GM13977 (cell line): ENCODE measurements at places on chromosomes 13 and 19.

- no peak for DNase-seq
Measured at GRCh38 chr19:45789035-45789786, 3.4 kb downstream of the DMWD start.

GRCh38 chr19:13856497-13856896 is 20.4 kb upstream of the NANOS3 start:
- no peak for DNase-seq

GRCh38 chr19:45852983-45853382 is 10.0 kb downstream of the SYMPK start:
- no peak for DNase-seq

GRCh38 chr13:39612023-39612637 is 9.1 kb upstream of the LHFPL6 start:
- peak; percentile 52 for DNase-seq

GRCh38 chr13:109163037-109163379 is 533.6 kb downstream of the MYO16 start:
- DNase-seq = no peak

GRCh38 chr13:26502826-26503225 is 54.7 kb upstream of the WASF3 start:
- DNase-seq = no peak

DNA sequence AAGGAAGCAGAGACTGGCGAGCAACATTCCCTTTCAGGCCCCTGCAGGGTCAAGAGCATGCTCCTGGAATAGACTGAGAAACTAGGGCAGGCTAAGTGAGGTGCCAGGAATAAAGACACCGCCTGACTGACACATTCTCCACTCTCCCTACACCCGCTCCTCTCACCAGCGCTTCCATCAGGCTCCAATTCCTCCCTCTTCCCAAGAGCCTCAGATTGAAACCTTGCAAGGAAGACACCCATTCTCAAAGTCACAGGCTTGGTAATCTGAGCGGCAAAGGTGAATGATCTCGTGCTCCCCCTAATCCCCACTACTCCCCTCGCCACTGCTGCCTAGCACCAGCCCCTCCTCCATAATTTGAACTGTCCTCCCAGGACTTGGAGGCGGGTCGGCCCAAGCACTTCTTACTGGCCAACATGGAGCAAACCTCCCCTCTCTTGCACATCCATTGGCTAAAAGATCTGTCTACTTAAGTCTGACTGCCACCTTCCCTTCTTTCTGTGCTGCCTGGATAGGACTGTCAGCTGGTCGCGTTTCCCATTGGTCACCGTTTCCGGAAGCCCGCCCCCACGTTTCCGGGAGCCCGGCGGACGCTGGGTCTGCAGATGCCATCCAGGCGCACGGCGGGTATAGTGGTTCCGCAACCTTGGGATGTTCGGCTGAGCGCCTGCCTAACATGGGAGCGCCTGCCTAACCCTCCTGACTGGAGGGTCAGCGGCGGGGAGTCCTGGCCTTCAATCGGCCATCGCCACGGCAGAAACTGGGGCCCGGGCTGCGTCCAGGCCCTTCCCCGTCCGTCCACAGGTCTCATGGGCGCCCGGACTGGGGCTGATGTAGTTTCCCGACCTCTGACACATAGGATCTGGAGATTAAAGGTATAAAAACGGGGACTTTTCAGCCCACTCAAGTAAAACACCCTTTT is 33.6 kb downstream of the ZNF383 start:
- peak; percentile 63 for DNase-seq

DNA sequence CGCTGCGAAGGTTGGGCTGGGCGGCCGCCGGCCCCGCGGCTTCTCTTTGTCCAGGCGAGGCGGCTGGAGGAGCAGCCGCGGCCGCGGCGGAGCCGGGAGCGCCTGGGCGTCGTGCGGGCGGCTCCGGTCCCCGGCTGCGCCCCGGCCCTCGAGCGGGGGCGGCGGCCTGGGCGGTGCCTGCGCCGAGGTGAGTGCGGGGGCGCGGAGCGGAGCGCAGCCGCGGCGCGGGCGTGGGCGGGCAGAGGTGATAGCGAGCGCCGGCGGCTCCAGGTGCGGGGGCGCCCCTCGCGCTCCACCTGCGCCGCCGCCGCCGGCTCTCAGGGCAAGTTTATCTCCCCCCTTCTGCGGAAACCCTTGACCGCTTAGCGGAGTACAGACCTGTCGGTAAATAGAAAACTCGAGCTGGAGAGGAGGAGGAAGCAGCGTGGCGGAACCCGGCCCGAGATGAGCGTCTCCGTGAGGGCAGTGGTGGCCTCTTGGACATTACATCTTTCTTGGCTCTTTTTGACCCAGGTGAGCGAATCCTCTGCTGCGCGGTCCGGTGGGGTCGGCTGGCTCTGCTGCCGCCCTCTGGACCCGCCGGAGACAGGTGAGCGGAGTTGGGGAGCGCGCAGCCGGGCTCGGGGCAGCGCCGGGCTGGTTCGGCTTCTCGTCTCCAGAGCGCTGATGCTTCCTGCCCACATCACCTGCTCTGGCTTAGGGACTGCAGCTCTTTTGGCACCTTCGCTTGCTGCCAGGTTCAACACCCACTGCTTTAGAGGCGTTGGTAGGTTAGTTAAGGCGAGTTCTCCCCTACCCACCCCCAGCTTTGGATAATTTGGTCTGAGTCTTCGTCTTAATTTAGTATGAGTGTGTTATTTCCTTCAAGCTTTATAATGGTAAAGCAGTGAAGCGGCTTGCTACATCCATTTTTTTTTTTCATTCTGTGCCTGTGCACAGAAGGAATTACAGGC is at the start of gene MTUS2:
MTUS2 (plus strand) TSS at position 241 of the 953 bp plus-strand sequence.
- DNase-seq = no peak

GRCh38 chr13:42575938-42576337 is 2.0 kb downstream of the TNFSF11 start:
- DNase-seq = no peak

DNA sequence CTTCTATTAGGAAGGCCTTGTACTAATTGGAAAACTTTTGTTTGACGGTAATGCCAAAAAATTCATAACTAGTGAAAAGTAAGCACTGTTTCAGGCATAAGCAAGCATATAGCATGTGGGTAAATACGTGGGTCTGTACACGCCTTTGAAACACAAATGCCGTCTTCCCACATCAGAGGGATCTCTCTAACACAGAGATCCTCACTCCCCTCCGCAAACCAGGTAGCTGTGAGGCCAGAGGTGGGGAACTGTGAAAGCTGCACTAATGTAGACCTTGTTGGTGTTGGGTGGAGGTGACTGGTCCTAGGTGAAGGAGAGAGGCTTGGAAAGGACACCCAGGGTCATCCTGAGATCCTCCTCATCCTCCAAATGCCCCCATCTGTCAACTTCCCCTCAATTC is 16.0 kb upstream of the POU2F2 start:
- DNase-seq = no peak

GRCh38 chr13:80118099-80118498 is 222.8 kb downstream of the SPRY2 start:
- no peak for DNase-seq

- DNase-seq = no peak
Measured at GRCh38 chr19:6828306-6828697, 55.8 kb downstream of the VAV1 start.

DNA sequence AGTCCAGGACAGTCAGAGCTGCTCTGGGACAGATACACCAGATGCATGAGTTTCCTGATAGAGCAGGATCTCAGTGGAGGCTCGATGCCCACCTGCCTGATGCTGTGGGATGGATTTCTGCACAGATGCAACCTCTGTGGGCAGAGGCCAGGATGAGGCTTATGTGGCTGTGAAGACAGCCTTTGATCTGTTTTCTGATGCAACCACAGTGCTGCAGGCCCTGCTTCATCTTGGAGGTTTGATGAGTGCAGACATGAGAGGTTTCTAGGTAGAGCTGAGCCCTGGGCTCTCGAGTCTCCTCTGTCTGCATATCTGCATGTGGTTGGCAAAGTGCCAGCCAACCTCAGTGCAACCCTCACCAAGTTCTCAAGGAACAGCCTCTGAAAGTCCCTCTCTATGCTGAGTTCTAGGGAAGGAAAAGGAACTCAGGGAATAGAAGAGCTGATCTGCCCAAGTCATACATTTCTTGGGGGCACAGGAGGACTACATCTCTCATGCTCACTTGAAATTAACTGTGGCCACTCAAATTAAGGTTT is 23.1 kb upstream of the TSHZ3 start:
- DNase-seq = no peak

DNA sequence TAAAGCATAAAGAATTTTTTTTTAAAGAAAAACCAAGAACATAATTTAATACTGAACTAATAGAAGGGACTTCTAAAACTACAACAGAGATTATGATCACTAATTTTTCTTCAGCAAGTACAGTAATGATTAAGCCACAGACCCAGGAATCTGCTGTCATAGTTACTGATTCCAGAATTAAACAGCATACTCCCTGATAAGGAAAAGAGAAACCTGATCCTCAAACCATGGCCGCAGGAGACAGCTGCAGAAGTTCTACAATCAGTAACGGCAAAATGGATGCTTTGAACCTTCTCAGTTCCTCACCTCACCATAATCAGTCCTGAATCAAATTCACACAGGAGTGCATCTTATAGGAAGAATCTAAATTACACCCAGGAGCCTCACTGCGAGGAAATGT is 939.0 kb upstream of the SLITRK1 start:
- no peak for DNase-seq

DNA sequence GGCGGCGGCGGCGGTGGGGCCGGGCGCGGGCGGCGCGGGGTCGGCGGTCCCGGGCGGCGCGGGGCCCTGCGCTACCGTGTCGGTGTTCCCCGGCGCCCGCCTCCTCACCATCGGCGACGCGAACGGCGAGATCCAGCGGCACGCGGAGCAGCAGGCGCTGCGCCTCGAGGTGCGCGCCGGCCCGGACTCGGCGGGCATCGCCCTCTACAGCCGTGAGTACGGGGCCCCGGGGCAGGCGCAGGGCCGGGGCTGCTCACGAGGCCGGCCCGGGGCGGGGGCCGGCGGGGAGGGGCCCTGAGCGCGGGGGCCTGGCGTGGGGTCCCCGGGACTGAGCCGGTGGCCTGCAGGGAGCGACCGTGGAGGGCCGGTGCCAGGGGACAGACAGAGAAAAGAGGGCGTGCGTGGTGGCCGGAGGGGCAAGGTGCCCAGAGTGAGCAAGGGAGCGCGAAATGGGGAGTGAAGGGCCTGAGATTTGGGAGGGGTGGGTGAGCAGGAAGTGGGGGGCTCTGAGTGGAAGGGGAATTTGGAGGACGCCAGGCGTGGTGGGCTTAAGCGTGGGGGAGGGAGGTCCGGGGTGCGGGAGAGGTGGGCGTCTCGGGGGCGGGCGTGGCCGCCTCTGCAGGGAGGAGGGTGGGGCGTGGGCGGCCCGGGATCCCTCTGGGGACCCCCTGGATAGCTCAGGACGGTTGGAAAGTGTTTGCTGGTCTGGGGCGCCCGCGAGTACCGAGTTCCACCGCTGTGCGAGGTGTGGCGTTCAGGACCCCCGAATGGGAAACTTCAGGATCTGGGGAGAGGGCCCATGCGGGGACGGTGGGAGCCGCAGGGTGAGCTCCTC is 575 bp downstream of the CARM1 start:
- DNase-seq = peak; percentile 54

DNA sequence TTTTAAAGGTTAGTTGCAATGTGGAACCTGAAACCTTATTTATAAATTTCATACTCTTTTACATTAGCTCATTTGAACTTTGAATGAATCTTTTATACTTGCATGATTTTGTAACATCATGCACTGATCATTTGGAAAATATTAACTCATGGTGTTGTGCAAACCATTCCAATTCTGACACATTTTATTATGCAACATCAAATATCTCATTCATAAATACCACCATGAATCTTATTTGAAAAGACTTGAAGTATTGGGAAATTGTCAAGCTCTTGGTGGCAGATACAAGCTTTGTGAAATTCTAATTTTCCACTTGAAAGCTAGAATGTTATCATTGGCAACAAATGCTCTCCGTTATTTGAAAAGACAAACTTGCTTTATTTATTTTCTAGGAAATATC is 379.9 kb upstream of the PCDH20 start:
- no peak for DNase-seq

- no peak for DNase-seq
Measured at GRCh38 chr13:31174018-31174417, 12.3 kb upstream of the HSPH1 start.

DNA sequence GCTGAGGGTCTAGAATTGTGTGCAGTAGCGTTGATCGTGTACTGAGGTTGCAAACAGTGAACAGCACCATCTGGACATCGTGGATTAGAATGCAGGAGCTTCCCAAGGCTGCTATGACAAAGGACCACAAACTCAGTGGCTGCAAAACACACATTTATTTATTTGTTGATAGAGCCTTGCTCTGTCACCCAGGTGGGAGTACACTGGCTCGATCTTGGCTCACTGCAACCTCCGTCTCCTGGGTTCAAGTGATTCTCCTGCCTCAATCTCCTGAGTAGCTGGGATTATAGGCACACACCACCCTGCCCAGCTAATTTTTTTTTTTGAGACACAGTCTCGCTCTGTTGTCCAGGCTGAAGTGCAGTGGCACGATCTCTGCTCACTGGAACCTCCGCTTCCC is 2.3 kb upstream of the UHRF1 start:
- DNase-seq = no peak

GRCh38 chr19:48398375-48399235 is 5.1 kb downstream of the GRIN2D start:
- DNase-seq = peak; percentile 94

DNA sequence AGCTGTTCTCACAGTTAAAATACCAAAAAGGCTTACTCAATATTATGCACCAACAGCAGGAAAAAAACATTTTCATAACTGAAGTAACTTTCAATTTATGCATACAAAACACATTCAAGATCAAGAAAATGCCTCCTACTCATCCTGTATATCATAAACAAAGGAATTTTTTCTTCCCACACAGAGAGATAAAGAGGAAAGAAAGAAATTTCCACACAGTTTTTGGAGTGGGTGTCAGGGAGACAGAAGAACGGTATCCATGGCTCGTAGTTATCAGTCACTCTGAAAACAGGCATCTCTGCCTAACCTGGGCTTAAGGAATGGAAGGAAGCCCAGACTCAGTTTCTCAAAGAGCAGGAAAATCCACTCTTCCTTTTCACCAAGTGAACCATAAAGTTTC is 92.4 kb upstream of the SIAH3 start:
- no peak for DNase-seq

DNA sequence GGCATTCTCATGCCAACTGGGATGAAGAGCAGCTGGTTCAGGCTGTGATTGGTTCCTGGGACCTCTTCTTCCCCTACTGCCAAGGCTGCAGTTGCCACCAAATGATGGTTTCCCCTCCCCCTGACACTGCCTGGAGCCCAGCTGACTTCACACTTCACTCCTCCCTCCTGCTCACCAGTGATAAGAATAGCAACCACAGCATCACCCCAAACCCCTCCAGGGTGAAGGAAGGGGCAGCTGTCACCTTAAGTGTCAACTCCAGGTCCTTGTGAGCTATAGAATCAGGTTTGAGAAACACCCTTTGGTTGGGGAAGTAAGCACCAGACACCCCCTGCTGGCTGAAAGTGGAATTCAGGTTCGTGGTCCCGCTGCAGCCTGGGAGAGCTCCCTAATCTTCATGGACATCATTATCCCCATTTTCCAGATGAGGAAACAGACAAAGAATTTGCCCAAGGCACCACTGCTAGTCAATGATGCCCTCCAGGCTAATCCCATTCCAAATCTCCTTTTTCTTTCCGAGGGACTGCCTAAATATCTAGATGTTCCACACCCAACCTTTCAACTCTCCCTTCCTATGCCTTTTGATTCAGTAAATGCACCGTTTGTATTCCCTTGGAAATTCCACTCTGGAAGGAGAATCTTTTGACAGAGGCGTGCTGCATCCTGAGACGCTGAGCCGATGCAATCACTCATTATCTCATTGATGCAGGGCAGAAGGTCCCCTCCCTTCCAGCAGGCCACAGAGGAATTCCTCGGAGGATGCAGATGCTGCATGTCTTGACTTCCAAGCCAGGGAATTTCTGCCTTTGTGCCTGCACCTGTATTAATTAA is 50.6 kb upstream of the UQCRFS1 start:
- peak; percentile 45 for DNase-seq
